Effector memory CD4-positive, alpha-beta T cell (primary cell): ENCODE measurements at places on chromosomes 3 and 15.

DNA sequence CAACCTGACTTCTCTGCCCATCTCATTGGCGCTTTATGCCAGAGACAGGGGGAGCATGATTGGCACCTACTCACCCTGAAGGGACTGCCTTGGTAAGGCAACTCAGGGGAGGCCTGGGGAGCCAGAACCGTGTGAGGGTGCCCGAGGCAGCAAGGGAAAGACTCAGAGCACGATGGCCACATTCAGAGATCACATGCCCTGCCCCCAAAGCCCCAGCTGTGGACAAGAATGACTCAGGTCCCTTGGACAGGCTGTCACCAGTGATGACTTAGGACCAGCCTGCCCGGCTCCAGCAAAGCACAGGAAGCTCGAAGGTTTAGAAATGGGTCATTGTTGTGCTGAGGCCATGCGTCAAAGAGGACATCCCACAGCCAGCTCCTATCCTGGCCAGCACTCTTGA is 49.1 kb upstream of the LIMD1 start:
- DNase-seq = no peak

DNA sequence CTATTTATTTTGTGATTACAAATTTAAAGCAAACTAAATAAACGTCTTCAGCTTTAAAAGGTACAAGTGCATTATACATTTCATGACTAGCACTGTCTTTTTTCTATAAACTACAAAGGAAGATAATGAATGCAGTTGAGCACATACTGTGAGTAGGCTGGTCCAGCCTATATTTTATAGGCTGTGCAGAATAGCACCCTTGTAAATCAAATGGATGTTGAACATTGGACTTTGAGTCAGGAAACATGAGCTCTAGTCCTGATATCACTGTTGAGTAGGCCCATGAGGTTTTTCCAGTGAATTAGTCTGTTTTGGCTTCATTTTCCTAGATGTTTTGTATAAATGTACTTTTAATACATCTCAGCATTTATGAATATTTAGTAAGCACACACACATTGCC is 447.3 kb upstream of the KCNMB2 start:
- DNase-seq = no peak

- no peak for DNase-seq
Measured at GRCh38 chr15:34719695-34720094, 35.1 kb downstream of the GJD2 start.

DNA sequence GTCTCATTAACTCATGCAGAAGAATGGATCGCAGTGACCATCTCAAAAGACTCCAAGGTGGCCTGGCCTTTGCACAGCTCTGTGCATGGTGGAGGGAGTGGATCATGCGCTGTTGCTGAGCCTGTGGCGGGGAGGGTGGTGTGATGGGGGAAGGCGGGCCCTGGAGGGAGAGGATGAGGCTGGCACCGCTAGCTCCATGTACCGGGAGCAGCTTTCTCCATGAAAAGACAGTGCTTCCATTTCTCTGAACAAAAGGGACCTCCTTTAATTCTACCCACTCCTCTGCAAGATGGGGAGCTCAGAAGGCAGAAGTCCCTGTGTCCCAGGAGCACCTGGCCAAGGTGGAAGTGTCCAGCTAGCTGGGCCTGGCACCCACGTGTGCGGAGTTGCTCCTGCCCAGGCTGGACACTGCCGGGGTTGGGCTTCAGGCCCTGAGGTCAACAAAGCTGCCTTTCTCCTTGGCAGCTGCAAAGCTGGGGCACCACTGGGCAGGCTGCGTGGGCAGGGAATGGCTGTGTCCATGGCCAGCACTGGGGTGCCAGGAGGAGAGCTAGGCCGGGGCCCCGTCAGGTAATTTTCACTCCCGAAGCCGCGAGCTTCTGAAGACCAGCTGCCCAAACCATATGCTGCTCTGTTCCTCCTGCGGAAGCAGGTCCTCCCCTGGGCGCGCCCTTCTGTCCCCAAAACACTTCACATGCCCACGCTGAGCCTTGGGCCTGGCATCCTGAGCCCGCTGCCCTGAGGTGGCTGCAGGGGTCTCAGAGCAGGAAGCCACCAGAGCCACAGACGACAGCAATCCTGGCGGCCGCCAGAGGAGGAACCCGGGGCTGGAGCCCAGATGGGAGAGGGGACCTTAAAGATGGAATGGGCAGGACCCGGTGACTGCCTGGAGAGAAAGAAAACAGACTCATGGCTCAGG is 6.4 kb downstream of the MAP6D1 start:
- DNase-seq = no peak

DNA sequence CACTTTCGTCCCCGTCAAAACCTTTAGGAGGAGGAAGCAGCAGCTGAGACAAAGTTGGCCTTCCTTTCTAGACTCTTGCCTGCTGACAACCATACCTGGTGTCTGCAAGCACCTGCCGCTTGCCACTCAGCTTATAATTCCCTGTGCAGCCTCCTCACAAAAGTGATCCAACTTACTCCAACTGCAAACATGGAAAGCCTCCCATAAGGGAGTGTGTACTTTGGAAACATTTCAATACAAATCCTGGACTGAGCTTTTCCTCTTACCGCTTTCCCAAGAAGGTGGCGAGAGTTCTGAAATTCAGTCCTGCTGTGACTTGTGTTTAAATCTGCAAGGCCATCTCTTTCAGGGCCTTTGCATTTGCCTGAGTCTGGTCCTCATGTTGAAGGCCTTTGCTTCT is 86.8 kb downstream of the LARS2 start:
- no peak for DNase-seq

DNA sequence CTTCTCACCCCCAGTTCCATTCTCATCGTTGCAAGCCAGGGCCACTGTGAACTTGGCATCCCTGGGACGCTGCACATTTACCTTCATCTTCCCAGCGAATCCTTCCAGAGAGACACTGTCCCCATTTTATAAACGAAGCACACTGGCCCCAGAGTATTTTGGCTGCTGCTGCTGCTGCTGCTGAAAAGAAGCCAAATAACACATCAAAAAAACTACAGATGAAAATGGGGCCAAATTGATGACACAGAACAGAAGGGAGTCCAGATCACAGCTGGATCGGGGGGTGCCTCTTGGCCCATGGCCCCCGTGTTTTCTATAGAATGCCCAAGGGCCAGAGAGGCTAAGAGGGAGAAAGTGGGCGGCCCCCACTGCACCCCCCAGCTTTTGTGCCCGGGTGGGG is 221.0 kb upstream of the IGF1R start:
- DNase-seq = no peak

GRCh38 chr3:104628185-104628789 is 738.4 kb upstream of the ALCAM start:
- DNase-seq = no peak

- DNase-seq = no peak
Measured at GRCh38 chr3:82030916-82031315, 269.5 kb upstream of the GBE1 start.

DNA sequence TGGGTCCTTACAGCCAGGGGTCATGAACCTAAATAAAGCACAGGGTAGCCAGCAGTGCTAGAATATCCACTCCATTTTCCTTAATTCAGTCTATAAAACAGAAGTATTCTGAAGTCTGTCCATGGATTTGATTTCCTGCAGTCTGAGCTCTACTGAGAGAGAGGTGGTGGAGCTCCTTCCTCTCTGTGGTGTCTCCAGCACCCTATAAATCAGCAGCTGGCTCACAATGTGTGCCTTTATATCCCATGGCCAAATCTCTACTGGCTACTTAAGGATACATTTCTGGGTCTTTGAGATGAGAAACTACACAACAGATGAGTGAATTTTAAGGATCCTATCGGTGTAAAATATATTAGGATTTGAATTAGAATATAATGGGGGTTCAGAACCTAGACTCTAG is 339.9 kb upstream of the RBMS3 start:
- DNase-seq = no peak

DNA sequence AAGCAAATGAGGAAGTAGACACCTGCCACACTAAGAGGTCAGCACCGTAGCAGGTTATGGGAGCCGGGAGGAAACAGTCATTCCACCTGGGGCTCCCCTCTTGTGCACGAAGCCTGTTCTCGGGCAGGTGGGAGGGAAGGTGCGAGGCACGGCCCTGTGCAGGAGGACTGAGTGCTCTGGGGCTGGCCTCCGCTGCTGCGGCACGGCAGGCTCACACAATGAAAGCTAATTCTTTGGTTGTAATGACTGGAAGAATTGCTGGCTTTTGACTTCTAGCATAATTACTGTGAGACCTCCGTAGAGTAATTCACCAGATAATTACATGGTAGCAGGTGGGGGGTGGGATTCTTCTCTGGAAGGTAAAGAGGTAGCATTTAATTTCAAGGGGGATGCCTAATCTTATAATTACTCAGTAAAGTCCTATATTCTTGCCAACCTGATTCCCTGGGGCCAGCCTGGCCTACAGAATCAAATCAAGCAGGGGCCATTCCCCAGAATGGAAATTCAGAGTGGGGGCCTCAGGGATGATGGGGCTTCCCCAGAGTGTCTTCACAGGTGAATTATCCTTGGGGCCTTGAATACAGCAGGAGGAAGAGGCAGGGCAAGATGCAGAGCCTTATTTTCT is 129.1 kb downstream of the TPRA1 start:
- no peak for DNase-seq

GRCh38 chr15:31297575-31298456 is 28.8 kb upstream of the KLF13 start:
- no peak for DNase-seq

DNA sequence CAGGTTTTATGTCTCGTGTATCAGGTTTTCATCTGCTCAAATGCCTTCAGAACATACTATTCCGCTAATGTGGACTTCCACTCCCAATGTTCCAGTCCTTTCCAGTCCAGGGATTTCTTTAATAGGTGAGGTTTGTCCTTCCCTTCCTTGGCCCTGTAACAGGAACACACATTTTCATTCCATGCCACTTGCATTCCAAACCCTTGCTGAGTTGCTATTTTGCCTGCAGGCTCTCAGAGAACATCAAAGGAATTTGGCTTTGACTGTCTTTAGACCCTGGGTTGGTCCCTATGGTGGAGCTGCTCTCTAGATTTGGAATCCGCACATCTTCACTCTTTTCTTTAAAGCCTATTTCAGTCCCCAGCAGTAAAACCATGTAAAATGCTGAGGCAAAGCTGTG is 12.3 kb upstream of the ALCAM start:
- no peak for DNase-seq

DNA sequence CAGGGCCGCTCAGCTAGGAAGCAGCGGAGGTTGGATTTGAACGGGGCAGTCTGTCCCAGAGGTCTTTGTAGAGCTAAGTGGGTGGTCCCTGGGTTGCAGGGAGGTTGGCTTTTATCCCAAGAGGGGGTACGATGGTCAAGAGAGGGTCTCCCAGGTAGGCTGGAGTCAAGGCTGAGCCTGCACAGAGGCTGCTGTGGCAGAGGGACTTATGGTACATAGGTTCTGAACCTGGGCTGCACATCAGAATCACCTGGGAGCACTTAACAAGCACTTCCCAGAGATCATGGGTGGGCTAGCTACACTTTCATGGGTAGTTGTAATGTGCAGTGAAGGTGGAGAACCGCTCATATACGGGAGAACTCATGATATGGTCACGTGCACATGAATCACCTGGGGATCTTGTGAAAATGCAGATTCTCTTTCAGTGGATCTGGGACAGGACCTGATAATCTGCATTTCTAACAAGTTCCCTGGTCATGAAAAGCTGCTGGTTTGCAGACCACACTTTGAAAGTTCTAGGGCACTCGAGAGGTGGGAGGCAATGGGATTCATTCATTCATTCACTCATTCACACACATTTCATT is 2.9 kb upstream of the RASGRF1 start:
- no peak for DNase-seq

DNA sequence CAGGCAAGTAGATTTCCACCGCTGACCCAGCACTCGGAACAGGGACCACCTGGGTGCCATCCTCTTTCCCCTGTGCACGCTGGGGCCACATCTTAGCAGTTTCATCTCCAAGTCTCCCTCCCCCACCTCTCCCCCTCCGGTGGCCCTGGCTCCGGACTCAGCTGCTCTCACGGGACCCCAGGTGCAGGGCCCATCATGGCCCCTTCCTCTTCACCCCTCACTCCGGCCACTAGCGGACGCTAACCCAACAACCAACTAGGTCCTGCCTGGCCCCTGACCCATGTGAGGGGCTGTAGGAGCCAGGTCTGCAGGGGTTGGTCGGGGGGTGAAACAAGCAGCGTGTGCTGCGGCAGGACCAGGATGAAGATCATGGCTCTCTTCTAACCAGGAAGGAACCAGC is 31.3 kb upstream of the IQSEC1 start:
- DNase-seq = no peak

DNA sequence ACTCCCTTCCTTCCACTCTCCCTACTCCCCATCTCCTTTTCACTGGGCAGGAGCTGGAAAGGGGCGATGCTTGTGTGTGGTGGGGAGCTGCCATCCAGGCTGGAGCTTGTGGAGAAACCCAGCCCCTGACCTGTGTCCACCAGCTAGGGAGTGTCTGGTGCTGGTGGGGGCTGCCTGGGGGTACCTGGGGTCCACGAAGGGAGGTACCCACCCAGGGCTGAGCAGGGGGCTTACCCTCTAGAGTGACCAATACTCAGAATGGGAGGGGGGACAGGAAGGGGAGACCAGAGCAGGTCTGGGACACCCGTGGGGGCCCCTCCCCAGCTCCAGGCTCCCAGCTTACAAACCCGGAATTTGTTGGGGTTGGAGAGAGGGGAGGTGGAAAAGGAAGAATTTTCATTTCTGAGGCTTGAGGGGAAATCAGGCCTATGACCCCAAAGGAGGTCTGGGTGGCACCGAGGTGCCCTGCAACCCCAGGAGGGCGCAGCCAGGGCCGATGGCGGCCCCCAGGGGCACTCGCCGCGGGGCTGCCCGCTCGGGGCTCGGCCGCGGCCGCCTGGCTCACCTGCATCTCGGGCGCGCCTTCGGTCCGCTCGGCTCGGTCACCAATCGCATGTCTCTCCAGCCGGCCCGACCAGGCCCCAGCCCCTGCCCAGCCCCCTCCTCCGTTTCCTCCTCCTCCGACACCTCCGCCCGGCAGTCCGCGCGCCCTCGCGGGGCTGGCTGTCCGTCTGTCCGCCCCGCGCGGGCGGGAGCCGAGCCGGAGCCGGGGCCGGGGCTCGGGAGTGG is 773 bp downstream of the LINGO1 start:
- DNase-seq = no peak

- DNase-seq = no peak
Measured at GRCh38 chr3:103126115-103126514, 691.3 kb downstream of the ZPLD1 start.

- no peak for DNase-seq
Measured at GRCh38 chr3:180306155-180306554, 269.4 kb upstream of the PEX5L start.

GRCh38 chr15:25792128-25792527 is 71.0 kb downstream of the ATP10A start:
- DNase-seq = no peak

DNA sequence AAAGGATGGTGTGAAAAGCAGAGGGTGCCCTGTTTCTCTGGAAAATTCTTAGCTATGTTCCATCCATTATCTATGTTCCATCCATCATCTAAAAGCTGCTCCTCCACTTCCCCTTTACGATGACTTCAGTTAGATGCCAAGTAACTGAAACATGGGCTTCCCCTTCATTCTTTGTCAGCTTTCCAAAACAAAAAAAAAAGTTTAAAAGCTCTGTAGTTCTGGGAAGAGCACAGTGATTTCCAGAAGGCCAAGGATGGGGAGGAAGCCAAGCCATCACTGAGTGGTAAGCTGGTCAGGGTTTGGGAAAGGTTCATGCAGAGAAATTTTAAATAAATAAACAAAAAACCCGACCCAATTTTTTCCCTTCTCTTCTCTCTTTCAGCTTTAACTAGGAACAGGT is 111.5 kb downstream of the CFAP44 start:
- no peak for DNase-seq
